ENCODE measurements at places on chromosomes 4 and X.

GRCh38 chr4:184415071-184415470 is 59.3 kb downstream of the IRF2 start:
- DNase-seq = no peak

GRCh38 chr4:118962540-118962939 is 73.9 kb downstream of the SYNPO2 start:
- no peak for DNase-seq

- DNase-seq = no peak
Measured at GRCh38 chrX:152817078-152817764, 13.3 kb downstream of the CETN2 start.

DNA sequence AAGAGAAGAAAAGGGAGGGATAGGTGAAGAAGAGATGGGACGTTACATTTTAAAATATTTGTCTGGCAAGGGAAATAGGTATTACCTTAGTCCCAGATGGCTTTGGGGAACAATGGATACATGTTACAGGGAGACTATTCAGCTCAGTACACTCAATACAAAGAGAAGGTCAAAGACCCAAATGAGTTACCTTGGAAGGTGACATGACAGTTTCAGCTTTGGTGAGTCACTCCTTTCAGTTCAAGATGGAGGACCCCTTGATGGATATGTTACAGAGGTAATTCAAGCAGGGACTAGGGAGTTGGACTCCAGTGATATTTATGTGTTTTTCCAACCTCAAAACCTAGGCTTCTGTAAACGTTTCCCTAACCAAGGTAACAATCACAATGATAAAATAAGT is 5.0 kb downstream of the NOA1 start:
- DNase-seq = no peak

- DNase-seq = no peak
Measured at GRCh38 chrX:118525174-118525730, 29.6 kb downstream of the DOCK11 start.

- DNase-seq = no peak
Measured at GRCh38 chr4:30903502-30904214, 183.5 kb downstream of the PCDH7 start.

- DNase-seq = no peak
Measured at GRCh38 chrX:140815868-140816267, 106.3 kb downstream of the LINC00632 start.

DNA sequence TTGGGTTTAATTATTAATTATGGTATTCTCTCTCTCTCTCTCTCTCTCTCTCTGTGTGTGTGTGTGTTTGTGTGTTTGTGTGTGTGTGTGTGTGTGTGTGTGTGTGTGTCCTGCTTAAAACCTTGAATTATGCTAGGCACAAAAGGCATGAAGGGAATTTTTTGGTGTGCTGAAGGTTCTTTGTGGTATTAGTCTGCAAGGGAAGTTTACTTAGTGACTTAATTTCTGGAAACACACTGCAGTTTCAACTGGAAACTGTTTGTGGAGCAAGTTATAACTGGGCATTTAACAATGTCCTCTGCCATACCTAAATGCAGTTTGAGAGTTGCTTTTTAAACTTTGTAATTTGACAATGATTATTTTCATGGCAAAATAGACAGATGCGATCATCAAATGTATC is 111.7 kb downstream of the FRMPD4 start:
- DNase-seq = no peak

DNA sequence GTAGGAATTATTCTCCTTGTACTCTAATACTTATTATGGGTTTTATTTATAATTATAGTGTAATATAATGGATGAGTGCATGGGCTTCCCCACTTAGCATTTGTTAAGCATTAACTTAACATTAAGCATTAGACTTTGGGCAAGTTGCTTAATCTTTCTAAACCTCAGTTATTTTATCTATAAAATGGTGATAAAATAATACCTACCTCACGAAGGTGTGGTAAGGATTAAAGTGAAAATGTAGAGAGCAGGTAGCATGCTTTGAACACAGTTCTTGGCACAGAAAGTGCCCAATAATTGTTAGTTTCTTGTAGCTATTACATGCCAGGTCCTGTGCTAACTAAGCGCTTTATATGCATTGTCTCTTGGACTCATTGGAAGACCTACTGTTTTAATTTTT is 2.6 kb downstream of the MSMO1 start:
- no peak for DNase-seq

GRCh38 chr4:17082186-17082585 is 183.7 kb upstream of the LDB2 start:
- no peak for DNase-seq

- DNase-seq = no peak
Measured at GRCh38 chrX:130039847-130040246, 57.4 kb downstream of the BCORL1 start.

GRCh38 chr4:73740353-73740778 is at the start of gene CXCL8:
CXCL8 (plus strand) TSS chr4:73740569; CDS start chr4:73740659, 90 bp downstream.
- DNase-seq = no peak

DNA sequence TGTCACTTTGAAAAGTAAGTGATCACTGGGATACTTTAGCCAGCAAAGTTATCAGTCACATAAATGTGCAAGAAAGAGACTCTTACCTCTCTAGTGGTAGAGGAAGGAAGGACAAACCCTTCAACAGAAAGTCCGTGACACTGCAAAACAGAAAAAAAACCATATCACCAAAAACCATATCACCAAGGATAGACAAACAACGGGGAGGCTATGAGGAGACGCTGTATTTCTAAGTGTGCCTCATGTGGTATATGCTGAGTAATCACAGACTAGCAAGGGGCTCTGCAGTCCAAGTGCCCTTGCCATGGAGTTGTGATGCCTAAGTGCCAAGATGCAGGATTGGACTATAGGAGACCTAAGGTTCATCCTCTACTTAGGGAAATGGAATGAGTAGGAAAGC is 11.5 kb upstream of the HDAC8 start:
- DNase-seq = no peak

GRCh38 chr4:48112017-48112667 is 21.9 kb downstream of the TXK start:
- DNase-seq = no peak

- DNase-seq = no peak
Measured at GRCh38 chr4:168723569-168723968, 226.7 kb downstream of the PALLD start.

DNA sequence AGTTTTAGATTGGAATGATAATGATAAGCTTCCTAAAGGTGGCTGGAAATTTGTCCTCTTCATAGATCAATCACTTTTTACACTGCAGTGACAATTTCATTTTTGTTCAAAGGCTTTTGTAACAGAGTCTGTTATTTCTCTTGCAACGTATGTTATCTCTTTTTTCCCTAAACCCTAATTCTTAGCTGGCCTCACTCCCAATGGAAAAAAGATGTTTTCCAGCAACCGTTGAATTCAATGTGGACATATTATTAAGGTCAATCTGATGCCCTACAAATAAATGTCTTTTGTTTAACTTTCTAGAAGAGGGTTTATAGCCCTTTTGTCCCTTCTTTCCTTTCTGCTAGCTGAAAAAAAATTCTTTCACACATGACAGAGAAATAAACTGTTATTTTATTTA is 192.7 kb upstream of the NWD2 start:
- DNase-seq = no peak

DNA sequence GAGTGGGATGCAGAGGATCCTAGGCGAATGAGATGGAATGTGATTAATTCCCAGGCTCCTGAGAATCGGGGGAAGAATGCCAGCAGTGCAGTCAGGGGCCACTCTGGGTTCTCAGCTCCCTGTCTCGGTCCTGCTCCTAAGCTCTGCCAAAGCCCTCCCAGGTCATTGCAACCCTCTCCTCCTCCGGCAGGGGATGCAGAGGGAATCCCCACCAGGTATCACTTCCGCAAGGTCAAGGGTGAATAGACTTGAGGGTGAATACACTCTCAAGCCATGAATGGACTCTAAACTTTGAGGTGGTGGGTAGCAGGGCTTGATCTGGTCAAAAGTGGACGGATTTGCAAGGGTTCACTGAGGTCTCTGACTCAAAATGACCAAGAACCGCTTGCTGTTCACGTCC is 139.3 kb upstream of the MXRA5 start:
- no peak for DNase-seq

DNA sequence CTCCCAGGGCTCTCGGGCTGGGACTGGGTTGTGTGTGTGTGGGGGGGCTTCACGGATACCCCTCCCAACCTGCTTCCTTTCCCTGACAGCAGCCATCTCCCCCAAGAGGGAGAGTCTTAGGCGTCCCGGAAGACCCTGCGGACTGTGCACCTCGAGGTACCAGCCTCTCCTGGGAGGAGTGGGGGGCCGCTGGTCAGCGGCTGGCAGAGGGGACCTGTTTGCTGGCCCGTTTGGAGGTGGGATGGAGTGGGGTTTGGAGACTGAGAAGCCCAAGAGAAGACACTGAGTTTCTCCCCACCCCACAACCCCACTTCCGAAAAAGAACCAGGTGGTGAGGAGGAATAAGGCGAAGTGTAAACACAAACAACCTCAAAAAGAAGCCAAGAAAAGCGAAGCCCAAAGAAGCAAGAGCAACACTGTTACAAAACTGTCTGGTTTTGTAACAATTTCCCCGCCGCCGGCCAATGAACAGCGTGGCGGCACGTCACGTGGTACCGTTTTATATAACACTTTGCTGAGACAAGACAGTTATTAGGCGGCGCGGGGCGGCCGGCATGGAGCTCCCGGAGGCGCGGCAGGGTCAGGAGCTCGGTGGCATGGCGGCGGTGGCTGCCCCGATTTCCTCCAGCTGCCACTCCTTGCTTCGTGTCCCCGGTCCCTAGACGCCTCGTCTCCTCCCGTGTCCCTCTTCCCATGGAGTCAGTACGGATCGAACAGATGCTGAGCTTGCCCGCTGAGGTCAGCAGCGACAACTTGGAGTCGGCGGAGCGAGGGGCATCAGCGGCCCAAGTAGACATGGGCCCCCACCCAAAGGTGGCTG is at the start of gene LONRF3:
LONRF3 (plus strand) TSS at position 531 of the 820 bp plus-strand sequence; CDS start at position 694, 163 bp downstream.
- peak; percentile 50 for DNase-seq

All from GM13977 (cell line).